Activated CD8-positive, alpha-beta T cell treated with anti-CD3 and anti-CD28 coated beads for 36 hours (primary cell): ENCODE measurements at places on chromosomes 11 and 22. TPM values are rescaled to one million over a fixed set of nuclear protein-coding genes. Genes with fewer than 3 reads are reported as not detected.
A peak's percentile ranks its signal among the peaks of the same experiment; 100 is the strongest.

LRP4 gene
- total RNA-seq = 0.36 TPM

DNA sequence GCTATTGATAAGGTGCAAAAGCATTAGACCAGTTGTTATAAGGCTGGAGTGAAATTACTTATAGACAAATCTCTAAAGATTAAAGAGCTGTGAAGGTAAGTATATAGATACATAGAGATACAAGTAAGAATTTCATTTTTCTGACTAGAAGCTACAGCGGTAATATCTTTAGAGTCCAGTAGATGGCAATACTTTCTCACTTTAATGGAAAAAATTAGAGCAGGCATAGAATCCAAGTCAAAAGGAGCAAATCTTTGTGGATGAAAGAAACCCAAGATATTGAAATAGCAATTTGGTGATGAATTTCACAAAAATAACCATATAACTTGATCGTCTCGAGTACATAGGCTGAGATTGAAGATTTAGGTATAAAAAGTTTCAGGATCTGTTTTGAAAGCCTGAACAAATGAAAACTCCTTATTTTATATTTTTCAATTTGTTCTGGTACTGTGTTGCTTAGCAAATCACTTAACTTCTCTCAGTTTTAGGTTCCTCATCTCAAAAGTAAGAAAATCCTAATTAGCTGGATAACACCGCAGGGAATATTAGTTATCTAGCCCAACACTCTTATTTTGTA lies 81.9 kb downstream of the UVRAG start:
- no peak overlapping the region for H3K4me3 ChIP-seq
- peaks cover 31% of the 10 kb centered on the region for H3K4me1 ChIP-seq
- H3K27me3 ChIP-seq = no peaks in the 10 kb centered on the region
- H3K27ac ChIP-seq = no peak overlapping the region

DNA sequence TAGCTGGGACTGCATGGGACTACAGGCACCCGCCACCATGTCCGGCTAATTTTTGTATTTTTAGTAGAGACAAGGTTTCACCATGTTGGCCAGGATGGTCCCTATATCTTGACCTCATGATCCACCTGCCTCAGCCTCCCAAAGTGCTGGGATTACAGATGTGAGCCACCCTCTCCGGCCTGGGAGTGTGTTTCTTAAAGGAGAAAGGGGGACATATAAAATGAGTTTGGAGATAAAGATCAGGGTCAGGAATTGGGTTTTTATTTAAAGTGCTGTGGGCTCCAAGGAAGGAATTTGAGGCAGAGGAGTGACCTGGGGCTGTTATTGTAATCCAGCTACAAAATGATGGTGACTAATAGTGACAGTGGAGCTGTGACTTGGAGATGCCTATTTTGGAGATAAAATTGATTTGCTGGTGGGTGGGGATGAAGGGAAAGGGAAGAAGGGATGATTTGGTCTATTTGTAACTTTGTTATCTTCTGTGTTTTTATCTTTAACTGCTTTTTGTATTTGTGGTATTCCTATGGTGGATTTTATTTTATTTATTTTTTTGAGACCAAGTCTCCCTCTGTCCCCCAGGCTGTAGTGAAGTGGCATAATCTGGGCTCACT lies 5.0 kb downstream of the CRKL start:
- no peaks in the 10 kb centered on the region for H3K27me3 ChIP-seq
- peaks cover 57% of the 10 kb centered on the region for H3K36me3 ChIP-seq
- H3K4me1 ChIP-seq = peaks cover 45% of the 10 kb centered on the region
- H3K27ac ChIP-seq = peak overlapping the region; percentile 23

DNA sequence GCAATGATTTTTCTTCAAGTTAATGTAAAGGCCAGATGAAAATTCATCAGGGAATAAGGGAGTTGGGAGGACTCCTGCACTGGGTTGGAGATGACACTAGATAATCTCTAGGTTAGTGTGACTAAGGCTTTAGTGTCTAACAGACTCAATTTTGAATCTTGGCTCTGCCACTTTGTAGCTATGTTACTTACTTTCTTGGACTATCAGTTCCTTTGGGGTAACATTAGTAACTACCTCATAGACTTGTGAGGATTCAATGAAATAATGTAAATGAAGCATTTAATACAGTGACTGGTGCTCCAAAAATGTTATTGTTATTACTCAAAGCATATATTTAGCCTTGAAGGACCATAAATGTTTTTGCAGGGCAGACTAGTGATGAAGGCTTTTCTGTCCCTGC lies 9.6 kb upstream of the CCDC89 start:
- no peaks in the 10 kb centered on the region for H3K27me3 ChIP-seq
- no peak overlapping the region for H3K4me3 ChIP-seq
- peaks cover 26% of the 10 kb centered on the region for H3K4me1 ChIP-seq
- no peak for DNase-seq
- no peaks in the 10 kb centered on the region for H3K36me3 ChIP-seq
